ENCODE measurements at places on chromosomes 7 and 10.

GRCh38 chr10:79376751-79377556 is 29.7 kb downstream of the PPIF start:
- DNase-seq: no peak

GRCh38 chr10:7503190-7503589 is 92.4 kb upstream of the SFMBT2 start:
- no peak for DNase-seq

DNA sequence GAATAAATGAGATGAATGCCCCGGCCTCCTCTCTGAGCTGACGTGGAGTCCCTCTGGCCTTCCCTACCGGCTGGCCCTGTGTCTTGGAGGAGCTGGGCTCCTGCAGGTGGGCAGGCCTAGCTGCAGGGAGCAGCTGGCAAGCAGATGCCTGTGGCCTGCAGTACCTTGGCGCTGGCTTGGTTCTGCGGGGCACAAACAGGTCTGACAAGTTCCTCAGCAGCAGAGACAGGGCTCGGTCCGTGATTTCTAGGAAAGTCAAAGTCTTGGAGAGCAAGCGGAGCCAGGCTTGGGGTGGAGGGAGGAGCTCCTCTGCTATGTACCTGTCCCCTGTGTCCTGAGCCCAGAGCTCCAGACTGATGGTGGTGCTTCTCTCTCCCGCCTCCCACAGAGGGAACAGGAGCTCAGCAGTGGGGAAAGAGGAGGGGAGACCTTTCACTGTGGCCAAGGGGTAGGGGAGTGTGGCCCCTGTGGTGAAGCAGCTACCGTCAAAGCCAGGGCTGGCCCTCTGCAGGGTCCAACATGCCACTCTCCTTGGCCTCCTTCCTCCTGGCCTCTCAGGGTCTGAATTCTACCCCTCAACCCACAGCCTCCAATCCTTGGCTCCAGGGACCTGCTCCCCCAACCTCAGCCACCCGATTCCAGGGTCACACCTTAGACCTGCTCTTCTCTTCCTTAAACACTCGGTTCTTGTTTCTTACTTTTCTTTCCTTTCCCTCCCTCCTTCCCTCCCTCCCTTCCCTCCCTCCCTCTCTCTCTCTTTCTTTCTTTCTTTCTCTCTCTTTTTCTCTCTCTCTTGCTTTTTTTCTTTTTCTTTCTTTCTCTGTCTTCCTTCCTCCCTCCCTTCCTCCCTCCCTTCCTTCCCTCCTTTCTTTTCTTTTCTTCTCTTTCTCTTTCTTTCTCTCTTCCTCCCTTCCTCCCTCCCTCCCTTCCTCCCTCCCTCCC is 20.1 kb downstream of the MYL10 start:
- peak; percentile 57 for DNase-seq

- no peak for DNase-seq
Measured at GRCh38 chr7:150406567-150407421, 27.7 kb downstream of the ZNF775 start.

- DNase-seq: no peak
Measured at GRCh38 chr10:74922921-74923320, 96.5 kb downstream of the KAT6B start.

DNA sequence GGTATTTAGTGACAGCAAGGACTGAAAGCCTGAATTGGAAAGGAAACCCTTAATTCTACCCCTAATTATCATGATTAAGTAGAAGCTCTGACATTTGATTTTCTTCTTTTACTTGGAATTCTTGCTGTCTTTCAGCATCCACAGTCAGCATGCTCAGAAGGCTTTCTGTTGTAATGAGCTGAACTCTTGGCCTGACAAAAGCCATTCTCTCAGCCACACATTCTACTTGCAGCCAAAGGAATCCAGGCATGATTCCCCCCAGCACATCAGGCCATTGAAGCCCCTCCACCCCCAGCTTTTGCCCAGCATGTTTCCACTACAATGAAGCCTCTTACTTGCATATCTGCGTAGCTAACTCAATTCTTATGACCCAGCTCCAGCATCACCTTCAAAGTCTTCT is 94.3 kb upstream of the FRMD4A start:
- peak; percentile 24 for DNase-seq

DNA sequence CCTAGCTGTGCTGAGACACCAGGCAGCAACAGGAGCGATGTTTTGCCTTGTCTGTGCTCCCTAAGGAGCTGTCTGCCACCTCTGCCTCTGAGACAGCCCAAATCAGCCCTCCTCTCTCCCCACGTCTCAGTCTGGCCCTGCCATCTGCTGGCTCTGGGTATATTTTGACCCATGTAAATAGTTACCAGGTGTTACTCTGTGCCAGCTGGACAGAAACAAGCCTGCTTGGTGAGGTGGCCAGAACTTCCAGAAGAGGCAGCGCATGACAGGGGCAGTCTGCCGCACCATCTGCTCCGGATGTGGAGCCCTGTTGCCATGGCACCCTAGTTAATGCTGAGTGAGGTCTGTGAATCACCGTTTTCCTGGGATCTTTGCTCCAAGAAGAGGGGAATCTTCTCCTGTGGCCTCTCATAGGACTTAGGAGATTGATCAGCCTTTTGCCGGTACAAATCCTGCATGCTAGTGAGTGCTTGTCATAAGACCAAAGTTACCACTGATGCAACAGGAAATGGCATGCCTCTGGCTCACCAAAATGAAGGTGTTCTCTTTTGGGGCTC is 31.8 kb downstream of the GSTO2 start:
- no peak for DNase-seq

GRCh38 chr7:128849804-128850490 is 12.7 kb upstream of the ATP6V1F start:
- no peak for DNase-seq

GRCh38 chr7:14738086-14738485 is 164.5 kb downstream of the DGKB start:
- DNase-seq: no peak

DNA sequence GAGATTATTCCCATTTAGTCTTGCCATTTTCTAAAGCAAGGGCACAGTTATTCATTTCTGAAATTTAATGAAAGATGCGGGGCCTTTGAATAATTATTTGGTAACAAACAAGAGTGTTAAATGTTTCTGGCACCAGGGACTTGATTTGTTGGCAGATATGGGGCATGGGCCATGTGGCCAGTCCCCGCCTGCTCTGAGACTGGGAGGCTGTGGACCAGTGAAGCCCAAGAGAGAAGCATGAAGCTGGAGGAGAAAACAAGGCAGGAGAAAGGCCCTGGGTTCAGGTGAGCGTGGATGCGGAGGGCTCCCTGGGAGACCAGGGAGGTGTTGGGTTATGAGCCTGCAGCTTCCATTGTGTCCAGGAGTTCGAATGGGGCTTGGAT is 378.5 kb downstream of the TCERG1L start:
- DNase-seq: no peak

- peak; percentile 77 for DNase-seq
Measured at GRCh38 chr10:93893646-93894515, at the start of gene SLC35G1. Gene SLC35G1, plus strand, starts transcription at chr10:93893978. Its CDS starts 56 bp downstream, at chr10:93894034.

GRCh38 chr7:101669307-101669706 is 40.2 kb upstream of the MYL10 start:
- DNase-seq: peak; percentile 51

GRCh38 chr10:26725837-26726727 is 28.6 kb downstream of the PDSS1 start:
- peak; percentile 54 for DNase-seq

GRCh38 chr7:5445981-5446594 is 22.5 kb upstream of the TNRC18 start:
- no peak for DNase-seq

- DNase-seq: no peak
Measured at GRCh38 chr7:123372368-123372767, 162.0 kb downstream of the IQUB start.
